ENCODE measurements at places on chromosomes 11 and 22.

DNA sequence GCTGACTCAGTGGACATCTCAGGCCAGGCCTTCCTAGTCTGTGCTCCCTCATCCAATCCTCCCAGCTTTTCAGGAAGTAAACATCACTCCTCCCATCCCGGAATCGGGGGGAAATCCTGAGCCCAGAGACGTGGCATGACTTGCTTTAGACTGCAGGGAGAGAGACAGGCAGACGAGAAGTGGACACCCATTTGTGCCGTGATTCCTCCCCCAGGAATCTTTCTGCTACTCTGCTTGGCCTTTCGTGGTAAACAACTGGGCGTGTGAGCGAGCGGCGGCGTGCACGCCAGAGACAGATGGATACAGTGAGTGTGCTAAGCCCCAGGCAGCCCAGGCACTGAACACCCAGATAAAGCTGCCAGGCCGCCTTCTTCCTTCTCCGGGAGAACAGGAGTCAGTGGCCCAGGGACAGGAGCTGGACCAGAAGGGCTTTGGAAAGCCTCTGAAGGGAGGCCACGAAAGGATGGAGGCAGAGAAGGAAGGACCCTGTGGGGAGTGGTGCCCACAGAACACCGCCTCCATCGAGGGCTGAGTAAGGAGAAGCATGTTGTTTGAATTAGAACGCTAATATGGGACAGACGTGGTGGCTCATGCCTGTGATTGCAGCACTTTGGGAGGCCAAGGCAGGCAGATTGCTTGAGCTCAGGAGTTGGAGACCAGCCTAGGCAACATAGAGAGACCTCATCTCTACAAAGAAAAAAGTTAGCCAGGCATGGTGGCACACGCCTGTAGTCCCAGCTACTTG, 53.0 kb upstream of the PRR5 start:
- peak; percentile 86 for DNase-seq

GRCh38 chr11:92861634-92862033, 107.8 kb upstream of the MTNR1B start:
- no peak for DNase-seq

GRCh38 chr11:94271885-94272372, 32.5 kb upstream of the IZUMO1R start:
- DNase-seq = peak; percentile 1

- DNase-seq = peak; percentile 90
Measured at GRCh38 chr11:18046116-18046777, at the start of gene TPH1. Gene TPH1, minus strand, starts transcription at chr11:18046269. Its CDS starts 5,507 bp downstream, at chr11:18040762.

DNA sequence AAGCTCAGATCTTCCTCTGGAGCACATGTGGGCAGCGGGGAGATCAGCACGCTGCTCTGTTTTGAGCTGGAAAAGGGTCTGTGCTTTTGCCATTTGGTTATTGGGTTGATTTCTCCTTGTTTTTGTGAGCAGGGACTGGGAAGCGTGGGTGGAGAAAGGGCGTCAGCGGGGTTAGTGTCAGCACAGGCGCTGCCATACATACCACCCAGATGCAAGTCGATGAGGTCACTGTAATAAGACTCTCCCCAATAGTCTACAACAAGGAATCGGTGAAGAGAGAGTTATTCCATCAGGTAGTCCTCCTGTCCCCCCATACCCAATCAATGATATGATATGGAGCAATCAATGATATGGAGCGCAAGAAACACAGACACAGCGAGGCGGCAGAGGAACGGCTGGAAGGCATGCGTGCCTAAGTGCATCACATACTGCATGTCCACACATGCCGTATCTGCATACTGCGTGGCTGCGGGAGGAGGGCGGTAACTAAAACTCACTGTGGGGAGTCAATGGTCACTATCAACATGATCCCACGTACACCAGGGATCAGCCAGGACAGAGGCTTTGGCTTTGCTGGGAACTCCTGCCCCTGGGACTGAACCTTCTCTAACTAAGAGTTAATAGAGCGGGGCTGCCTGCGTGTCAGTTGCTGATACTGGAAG, 29.5 kb upstream of the BID start:
- DNase-seq = no peak

DNA sequence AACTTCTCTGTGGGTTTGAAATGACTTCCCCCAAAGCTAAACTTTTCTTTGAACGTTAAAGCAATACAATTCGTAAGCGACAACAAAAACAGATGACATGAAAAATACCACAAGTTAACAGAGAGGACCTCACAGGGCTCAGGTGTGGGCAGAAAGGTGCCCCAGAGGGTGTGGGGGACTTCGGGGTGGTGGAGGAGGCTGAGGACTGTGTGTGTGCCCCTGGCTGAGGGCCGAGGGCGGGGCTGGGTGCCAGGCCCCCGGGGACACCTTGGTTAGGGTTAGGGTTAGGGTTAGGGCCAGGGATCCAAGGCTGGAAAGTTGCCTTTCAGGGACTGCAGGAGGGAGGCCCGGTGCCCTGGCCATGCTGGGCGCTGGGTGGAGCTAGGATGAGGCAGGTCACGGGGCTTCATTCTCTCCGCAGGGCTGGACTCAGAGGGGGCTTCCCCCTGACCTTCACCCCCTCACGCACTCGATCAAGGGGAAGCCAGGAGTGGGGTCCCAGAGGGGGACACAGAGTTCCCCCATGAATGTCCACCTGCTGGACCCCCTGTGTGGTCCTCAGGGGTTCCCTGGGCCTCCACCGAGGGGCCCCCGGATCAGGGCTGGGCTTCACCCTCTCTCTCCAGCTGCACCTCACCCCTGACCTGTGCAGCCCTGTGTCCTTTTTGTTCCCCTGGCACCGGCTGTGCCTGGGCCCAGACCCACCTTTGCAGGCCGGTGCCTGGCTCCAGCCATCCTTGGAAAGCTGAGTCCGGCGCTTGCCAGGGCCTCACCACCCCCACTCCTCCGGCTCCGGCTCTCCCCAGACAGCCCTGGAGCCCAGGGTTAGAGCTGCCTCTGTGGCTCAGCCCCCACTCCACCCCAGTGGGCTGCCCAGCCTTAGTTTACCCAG, 7.0 kb downstream of the TNNI2 start:
- DNase-seq = no peak

- DNase-seq = peak; percentile 90
Measured at GRCh38 chr11:109306322-109306721, 115.7 kb upstream of the C11orf87 start.

DNA sequence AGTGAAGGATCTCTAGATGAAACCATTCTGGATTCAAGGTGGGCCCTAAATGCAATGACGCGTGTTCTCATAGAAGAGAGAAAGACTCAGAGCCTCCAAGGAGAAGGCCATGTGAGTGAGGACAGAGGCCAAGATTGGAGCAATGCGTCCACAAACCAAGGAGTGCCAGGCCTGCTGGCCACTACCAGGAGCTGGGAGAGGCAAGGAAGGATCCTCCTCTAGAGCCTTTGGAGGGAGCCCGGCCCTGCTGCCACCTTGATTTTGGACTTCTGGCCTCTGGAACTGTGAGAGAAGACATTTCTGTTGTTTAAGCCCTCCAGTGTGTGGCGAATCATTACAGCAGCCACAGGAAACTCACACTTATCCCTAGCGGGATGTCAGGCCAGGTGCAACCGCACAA, 52.7 kb upstream of the SHANK2 start:
- no peak for DNase-seq

DNA sequence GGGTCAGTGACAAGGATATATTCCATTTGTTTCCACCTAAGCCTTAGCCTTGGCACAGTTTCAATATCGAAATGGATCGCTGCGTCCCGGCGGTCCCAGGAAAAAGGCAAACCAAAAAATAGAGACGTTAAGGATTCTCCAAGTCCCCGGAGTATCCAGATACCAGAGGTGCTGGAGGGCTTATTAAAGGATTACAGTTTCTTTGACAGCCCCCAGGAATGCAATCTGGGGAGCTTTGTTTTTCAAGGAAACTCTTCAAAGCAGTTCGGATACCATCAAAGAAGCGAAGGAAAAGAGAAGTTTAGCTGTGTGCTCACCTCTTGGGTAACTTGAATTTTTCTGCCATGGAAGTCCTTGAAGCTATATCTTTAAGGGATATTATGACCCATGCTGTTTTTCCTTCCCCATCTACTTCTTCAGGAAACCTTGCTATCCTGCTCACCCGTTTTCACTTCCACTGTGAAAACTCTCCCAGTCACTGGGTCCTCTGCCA, 600 bp upstream of the GPR83 start:
- no peak for DNase-seq

- DNase-seq = no peak
Measured at GRCh38 chr11:86246293-86246675, 1.7 kb downstream of the EED start.

- DNase-seq = no peak
Measured at GRCh38 chr22:19757140-19757984, 3.2 kb upstream of the TBX1 start.

GRCh38 chr22:18059991-18060390, 17.8 kb upstream of the PEX26 start:
- DNase-seq = no peak

DNA sequence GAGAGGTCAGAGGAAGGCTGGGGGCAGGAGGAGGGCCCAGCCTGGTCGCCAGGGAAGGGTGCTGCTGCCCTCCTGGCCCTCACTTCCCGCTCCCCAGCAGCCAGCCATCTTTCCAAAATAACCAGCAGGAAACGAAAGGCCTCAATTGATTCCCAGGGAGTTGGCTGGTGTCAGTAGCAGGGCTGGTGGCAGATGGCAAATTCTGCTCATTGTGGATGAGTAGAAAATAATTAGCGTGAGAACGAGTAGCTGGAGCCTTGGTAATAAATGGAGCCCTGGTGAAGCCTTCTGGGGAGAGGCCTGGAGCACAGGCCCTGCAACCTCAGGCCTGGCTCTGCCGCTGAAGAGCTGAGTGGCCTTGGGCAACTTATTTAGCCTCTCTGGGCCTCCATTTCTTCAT, 31.3 kb downstream of the DAGLA start:
- no peak for DNase-seq

- no peak for DNase-seq
Measured at GRCh38 chr11:69220561-69221051, 64.9 kb downstream of the SMIM38 start.

DNA sequence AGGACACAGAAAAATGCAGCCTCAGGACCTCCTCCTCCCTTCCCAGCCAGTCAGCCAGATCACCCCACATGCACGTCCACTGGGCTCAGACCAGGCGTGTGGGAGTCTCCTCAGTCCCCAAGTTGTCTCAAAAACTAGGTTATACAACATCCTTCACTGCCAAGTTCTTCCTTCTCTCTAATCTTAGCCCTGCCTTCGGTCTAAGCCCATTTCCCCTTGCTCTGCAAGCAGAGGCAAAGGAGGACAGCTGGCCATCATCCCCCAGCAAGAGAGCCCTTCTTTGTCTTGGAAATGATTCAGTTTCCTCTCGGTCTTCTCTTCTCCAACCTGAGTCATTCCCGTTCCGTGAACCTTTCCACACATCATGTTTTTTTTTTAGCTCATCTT, 14.0 kb upstream of the NRGN start:
- no peak for DNase-seq

GRCh38 chr11:85718991-85719807, 33.2 kb upstream of the CCDC89 start:
- DNase-seq = peak; percentile 94

DNA sequence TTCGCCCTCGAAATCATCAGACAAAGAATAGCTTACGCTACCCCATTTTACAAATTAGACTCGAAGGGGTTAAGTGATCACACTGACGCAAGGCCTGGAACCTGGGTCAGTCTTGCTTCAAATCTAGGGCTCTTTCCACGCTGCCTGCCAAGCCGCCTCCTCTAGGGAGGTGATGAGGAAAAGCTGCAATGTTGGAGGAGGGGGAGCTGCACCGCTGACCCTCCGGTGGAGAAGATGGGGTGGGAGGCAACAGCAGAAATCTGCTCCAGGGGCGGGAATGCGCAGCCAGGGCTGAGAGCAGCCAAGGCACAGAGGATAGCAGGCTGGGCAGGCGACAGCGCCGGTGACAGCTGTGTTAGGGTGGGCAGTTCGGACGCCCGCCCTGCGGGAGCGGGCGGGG, 595 bp downstream of the SYVN1 start:
- no peak for DNase-seq

DNA sequence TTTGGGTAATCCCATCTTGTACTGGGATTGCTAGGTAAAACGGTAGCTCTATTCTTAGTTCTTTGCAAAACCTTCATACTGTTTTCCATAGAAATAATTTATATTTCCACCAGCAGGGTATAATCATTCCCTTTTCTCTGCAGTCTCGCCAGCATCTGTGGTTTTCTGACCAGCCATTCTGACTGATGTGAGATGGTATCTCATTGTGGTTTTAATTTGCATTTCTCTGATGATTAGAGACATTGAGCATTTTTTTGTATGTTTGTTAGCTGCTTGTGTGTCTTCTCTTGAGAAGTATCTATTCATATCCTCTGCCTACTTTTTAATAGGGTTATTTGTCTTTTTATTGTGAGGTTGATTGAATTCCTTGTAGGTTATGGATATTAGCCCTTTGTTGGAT, 220.9 kb downstream of the PGR start:
- DNase-seq = peak; percentile 84

DNA sequence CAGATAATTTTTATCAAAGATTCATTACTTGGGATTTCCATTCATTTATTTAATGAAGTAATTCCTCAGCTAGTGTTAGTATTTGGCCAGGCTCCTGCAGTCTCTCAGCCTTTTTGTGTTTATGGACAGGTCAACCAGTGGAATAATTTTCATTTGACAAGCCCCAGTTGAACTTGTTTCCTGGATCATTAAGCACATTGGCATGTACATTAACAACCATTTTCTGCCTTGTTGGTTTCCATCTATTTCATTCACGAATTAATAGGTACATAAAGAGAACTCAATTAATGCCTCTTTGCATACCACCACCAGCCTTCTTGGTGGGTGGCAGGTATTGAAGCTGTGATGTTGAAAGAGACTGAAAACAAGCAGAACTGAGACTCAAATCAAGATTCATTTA, 745.2 kb downstream of the KCNA4 start:
- no peak for DNase-seq

- DNase-seq = no peak
Measured at GRCh38 chr11:133563505-133564025, 31.3 kb upstream of the OPCML start.

DNA sequence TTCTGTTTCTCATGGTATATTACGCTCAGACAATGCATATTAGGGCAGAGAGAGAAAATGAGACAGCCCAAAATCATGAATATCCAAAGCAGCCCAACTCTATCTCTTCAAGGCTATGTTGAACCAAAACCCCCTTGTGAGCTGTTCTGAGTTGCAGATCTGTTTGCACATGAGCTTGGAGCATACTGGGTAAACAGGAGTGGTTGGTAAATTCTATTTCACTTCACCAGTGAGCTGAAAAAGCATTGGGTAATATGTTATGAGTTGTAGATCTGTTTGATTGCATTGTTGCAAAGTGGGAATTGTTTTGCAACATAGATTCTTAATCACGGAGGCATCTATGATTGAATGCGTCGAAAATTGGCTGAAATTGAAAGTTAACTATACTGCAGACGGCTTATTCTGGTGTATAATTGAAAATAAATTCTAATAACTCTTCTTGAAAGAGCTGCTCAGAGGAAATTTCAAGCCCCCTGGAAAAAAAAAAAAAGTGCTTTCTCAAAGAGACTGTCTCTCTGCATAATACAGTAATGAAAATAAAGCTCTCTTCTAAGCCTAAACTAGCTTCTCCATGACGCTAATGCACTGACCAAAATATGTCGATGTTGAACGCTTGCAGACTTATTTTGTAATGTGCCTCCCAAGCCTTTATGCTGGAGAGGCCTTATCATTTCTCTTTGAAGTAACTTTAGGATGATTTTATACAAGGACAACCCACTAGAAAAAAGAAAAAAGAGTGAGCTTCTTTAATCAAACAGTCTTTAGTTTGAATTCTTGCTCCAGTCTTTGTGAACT, 263.7 kb downstream of the NTM start:
- DNase-seq = no peak

- no peak for DNase-seq
Measured at GRCh38 chr11:69642549-69642912, 1.6 kb downstream of the CCND1 start.

Measured in amniotic epithelial cell (primary cell).